Kidney glomerular epithelial cell (primary cell): ENCODE measurements at places on chromosomes 7 and 10.

DNA sequence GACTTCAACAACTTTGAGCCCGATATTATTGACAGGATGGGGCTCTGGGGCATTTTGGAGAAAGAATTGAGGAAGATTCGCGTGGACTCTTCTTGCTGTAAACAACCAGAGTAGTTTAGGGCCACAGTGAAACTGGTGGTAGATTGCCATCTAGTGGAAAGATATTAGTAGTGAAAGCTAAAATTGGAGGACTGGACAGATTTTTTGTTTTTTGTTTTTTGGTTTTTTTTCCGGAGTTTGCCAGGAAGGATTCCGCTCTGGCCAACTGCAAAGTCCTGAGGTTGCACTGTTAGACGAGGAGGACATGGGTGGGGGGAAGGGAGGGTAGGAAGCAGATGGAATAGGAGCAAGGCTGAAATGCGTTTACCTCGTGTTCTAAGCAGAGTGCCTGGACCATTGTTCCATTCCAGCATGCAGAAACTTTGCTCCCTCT is 11.7 kb downstream of the NOBOX start:
- DNase-seq: peak; percentile 59

GRCh38 chr10:54594289-54594688 is 206.7 kb downstream of the PCDH15 start:
- DNase-seq: no peak

DNA sequence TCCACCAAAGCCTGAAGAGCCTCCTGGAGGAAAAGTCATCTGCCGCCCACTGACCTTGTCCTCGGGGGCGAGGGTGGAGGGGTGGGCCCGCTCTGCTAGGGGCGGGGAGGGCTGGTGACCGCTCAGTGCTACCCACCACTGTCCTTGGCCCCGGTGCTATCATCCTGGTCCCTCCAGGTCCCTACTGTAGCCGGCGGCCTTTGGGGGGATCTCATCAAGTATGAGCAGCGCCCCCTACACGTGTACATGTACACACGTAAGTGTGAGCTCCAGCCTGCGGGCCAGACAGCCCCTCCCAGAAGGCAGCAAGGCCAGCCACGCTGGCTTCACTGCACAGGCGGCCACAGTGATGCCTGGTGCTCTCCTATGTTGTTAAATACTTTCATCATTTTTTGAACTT is 19.6 kb downstream of the TTYH3 start:
- DNase-seq: no peak

- no peak for DNase-seq
Observed at GRCh38 chr10:26858707-26859034, 2.1 kb downstream of the ABI1 start.

GRCh38 chr10:2230478-2230877 is 493.2 kb upstream of the ADARB2 start:
- DNase-seq: no peak
